ENCODE measurements at places on chromosomes 11 and 22.

DNA sequence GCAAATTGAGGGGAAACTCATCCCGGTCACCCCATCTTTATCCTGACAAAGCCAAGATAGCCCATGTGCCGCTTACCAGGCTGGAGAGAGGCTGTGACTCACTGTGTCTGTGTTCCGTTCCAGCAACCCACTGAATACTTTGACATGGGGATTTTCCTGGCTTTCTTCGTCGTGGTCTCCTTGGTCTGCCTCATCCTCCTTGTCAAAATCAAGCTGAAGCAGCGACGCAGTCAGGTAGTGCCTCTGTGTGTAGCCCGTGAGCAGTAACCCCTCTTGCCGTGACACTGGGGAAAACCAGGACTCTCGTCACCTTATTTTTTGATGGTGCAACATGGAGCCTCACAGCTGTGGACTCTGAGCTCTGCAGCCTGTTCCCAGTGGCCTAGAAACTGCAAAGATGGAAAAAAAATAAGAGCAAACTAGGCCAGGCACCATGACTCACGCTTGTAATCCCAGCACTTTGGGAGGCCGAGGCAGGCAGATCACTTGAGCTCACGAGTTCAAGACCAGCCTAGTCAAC is 16.9 kb downstream of the C22orf31 start:
- no peak for DNase-seq

GRCh38 chr22:36329254-36330078 is 58.3 kb downstream of the MYH9 start:
- no peak for DNase-seq

GRCh38 chr11:9351321-9351881 is 33.1 kb upstream of the IPO7 start:
- no peak for DNase-seq

DNA sequence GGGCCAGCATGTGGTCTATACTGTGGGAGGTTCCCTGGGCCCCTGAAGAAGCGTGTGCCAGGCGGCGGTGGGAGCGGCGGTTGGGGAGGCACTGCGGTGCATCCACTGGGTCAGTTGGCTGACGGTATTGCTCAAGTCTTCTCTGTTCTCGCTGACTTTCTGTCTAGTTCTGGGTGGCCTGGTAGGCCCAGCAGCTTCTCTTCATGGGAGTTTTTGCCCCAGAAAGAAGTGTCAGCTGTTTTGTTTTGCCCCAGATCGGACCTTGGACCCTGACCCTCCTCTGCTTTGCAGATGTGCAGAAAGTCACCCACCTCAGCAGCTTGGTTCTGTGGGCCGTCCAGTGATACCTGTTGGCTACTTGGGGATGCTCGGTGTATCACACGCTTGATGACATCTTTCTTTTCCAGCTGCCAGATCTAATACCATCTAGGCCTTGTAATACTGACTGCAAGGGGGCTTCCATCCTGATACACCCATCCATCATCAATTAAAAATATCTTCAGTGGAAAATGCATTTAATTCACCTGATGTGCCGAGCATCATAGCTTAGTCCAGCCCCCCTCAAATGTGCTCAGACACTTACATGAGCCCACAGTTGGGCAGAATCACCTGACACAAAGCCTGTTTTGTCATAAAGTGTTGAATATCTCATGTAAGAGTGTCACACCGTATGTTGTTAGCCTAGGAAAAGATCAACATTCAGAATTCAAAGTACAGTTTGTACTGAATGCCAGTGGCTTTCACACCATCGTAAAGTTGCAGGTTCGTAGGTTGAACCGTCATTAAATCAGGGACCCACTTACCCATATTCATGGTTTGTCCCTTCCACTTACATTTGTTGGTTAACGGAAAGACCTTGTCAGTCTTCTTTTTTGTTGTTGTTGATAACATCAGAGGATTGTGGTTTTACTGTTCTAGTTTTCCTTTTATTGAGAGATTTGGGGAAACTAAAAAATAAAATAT is 13.9 kb downstream of the ZBED4 start:
- no peak for DNase-seq

GRCh38 chr11:44884056-44884455 is 66.6 kb downstream of the TP53I11 start:
- no peak for DNase-seq

DNA sequence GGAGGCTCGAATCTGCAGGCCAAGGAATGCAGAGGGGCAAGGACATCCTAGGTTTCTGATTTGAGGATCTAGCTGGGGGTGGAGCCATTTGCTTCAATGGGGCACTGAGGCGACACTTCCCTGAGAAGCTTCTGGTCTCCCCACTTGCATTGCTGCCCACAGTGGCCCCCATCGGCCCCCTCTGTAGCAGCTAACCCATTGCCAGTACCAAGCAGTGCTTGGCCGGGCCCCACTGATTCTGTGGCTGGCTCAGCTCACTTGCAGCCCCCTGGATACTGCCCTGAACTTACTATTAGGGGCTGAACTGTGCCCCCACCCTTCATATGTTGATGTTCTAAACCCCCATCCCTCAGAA is 42.9 kb upstream of the SHISAL1 start:
- DNase-seq, result no peak

DNA sequence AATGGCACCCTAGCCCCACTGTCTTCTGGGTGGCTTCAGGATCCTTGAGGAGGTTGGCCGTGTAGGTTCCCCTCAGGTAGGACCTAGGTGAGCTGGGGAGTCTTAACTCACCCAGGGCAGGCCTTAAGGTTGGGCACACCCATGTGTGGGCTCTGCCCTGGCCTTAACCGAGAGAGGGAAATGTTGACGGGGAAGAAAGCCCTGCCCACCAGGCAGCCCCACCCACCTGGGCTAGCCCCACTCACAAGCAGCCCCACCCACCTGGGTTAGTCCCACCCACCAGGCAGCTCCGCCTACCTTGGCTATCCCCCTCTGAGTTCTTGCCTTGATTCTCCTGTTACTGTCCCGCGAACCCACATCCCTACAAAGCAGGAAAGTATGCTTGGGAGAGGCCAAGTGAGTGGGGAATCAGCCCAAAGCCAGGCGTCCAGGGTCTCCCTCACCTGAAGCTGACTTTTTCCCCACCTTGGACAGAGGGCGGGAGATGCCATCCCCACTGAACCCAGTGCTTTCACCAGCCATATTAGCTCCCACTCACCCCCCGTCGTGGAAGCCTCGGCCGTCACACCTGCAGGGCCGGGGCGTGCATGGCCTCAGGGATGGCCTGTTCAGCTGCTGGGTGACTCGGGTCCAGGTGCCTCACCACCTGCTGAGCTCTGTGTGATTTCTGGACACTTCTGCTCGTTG is at the start of gene MYEOV:
Gene MYEOV (plus strand): TSS at position 337 of the 687 bp plus-strand sequence. CDS start 1,200 bp downstream, outside the sequence.
- no peak for DNase-seq

- DNase-seq, result no peak
Observed at GRCh38 chr11:13955971-13956421, 6.5 kb upstream of the SPON1 start.
